ENCODE measurements at places on chromosomes 16 and 17. TPM values are rescaled to one million over a fixed set of nuclear protein-coding genes. Genes with fewer than 3 reads are reported as not detected.

GRCh38 chr16:48408688-48409087 lies 23.5 kb upstream of the SIAH1 start:
- no peak for DNase-seq

DNA sequence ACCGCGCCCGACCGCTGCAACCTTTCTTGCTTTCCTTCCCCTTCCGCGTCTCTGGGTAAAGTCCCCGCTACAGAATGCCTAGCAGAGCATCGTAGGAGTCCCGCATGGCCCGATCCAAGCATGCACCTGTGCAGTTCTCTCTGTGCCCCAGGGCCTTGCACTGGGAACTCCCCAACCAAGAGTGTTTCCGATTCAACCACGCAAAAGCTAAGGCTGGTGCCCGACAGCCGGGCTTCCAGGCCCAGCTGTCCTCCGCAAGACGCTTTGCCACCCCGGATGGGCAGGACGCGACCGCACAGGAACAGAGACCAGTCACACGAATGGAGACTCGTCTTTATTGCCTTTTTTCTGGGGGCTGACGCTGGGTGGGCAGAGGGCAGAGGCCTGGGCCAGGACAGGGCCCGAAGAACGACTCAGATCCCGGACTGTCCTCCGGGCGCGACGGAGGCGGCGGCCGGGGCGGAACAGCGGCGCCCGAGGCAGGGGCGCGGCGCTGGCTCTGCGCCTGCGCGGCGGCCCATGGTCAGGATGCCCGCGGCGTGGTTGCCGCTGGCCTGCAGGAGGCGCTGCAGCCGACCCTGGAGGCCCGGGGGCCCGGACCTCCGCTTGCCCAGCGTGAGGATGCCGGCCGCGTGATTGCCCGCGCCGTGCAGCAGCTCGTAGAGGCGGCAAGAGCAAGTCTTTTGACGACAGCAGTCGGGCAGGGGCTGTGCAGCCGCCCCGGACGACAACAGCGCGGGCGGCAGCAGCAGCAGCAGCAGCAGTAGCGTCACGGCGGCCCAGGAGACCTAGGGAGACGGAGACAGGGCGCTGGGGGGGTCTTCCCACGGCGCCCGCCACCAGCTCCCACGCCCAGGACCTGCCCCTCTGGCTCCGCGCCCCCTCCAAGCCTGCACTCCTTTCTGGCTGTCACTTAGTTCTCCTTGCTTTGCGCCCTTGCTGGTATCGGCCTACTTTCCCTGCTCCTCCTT lies 1.2 kb downstream of the HCRT start:
- peak; percentile 93 for DNase-seq

- DNase-seq: no peak
These were observed 44.8 kb downstream of the HSD17B2 start for GRCh38 chr16:82079892-82080291.

Gene HS3ST2
- total RNA-seq: not detected

GRCh38 chr16:82082543-82083244 lies 47.6 kb downstream of the HSD17B2 start:
- peak; percentile 25 for DNase-seq

GRCh38 chr17:75239214-75239613 lies 22.2 kb downstream of the GGA3 start:
- DNase-seq: no peak

DNA sequence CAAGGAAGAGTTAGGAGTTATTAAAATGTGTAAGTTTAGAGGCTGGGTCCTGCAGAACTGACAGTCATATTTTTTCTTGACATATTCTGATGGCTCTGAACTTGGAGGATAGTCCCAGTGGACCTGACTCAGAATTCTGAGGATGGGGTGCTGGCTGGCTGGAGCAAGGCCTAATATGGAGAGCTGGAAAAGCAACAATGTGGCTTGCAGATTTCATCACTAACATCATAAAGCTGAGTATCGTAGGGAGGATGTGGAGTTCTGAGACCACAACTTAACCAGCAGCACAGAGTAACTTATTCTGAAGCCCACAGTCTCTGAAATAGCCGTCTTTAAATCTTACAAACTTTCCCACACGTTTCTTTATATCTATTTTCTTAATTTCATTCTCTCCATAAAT lies 2.3 kb downstream of the KRTAP1-5 start:
- no peak for DNase-seq

GRCh38 chr16:3656491-3657468 lies 2.3 kb downstream of the DNASE1 start:
- DNase-seq: no peak

DNA sequence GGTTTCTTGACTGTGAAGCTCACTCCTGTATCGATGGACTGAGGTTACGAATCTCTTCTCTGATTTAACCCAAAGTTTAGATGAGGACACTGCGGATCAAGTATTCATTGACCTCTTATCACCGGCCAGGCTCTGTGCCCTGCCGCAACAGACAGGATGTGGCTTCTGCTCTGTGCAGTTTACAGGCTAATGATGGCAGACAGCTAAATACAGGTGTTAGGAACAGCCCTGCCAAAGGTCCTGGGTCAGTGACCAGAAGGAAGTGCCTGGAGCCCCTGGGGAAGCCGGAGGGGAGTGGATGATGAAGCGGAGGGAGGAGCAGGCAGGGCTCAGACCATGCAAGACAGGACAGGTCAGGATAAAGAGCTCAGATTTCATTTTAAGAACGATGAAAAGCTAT lies 44.4 kb downstream of the HAPSTR1 start:
- no peak for DNase-seq

DNA sequence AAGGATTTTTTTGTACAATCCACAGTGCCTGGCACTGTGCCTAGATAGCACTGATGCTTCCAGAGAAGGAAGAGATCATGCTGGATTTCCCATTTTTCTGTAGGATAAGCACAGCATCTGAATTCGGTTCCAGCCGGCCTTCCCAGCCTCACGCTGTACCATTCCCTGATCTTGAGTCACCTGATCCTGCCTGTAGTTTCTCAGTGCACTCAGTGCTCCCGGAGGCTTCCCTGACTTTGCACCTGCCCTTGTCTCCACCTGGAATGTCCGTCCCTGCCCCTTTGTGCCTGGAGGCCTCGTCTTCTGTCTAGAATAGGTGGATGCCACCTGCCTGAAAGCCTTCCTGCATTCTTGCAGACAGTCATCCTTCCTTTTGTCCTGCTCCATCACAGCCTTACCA lies 179.9 kb downstream of the CCDC182 start:
- no peak for DNase-seq

DNA sequence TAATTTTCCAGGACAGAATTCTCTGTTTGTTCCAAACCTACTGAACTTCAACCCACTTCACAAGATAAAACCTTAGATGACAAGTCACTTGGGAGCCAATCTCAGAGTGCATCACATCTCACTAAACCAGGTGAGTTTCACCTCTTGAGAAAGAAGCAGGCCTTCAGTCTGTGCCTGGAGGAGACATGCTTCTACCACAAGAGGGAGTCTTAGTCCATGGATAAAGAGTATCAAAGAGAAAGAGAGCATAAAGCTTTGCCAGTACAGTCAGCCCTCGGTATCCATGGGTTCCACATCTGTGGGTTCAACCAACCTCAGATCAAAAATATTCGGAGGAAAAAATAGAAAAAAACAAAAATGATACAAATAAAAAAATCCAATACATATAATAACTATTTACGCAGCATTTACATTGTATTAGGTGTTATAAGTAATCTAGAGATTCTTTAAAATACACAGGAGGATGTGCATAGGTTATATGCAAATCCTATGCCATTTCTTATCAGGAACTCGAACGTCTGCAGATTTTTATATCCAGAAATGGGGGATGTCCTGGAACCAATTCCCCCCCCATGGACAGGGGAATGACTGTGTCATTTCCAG lies 37.7 kb downstream of the DUSP14 start:
- DNase-seq: peak; percentile 19

- no peak for DNase-seq
These were observed 89.3 kb downstream of the VMP1 start for GRCh38 chr17:59796785-59797205.

Gene PRSS33
- total RNA-seq: not detected

- DNase-seq: peak; percentile 80
These were observed 3.8 kb upstream of the TAC4 start for GRCh38 chr17:49851387-49852291.

Gene ADAD2
- 0.43 TPM for total RNA-seq

GRCh38 chr16:57354311-57354710 lies 4.3 kb upstream of the CCL22 start:
- no peak for DNase-seq

- no peak for DNase-seq
These were observed 123.3 kb downstream of the CDH13 start for GRCh38 chr16:82750068-82750467.

- no peak for DNase-seq
These were observed 14.9 kb downstream of the NAGPA start for GRCh38 chr16:5018793-5019192.
